Ovary (tissue), 10 donors: ENCODE measurements at places on chromosomes 2 and 18. TPM values are rescaled to one million over a fixed set of nuclear protein-coding genes. Genes with fewer than 3 reads are reported as not detected.
A peak's percentile ranks its signal among the peaks of the same experiment; 100 is the strongest.

GALNT5 gene
- 0.80 TPM for total RNA-seq

CMPK2 gene
- total RNA-seq, result 2.7 TPM

GRCh38 chr2:9594366-9595054, 36.3 kb downstream of the YWHAQ start:
- no peak for DNase-seq

- no peak for DNase-seq
Observed at GRCh38 chr18:22422909-22423548, 5.3 kb upstream of the CTAGE1 start.

- DNase-seq, result no peak
Observed at GRCh38 chr18:9995631-9996030, 81.8 kb downstream of the VAPA start.

GRCh38 chr2:126857502-126857901, 41.2 kb upstream of the TEX51 start:
- no peak for DNase-seq

- no peak for DNase-seq
Observed at GRCh38 chr2:38748943-38749804, 2.0 kb downstream of the SRSF7 start.

GRCh38 chr18:63979409-63979920, 9.6 kb downstream of the SERPINB8 start:
- DNase-seq, result peak; percentile 31

DNA sequence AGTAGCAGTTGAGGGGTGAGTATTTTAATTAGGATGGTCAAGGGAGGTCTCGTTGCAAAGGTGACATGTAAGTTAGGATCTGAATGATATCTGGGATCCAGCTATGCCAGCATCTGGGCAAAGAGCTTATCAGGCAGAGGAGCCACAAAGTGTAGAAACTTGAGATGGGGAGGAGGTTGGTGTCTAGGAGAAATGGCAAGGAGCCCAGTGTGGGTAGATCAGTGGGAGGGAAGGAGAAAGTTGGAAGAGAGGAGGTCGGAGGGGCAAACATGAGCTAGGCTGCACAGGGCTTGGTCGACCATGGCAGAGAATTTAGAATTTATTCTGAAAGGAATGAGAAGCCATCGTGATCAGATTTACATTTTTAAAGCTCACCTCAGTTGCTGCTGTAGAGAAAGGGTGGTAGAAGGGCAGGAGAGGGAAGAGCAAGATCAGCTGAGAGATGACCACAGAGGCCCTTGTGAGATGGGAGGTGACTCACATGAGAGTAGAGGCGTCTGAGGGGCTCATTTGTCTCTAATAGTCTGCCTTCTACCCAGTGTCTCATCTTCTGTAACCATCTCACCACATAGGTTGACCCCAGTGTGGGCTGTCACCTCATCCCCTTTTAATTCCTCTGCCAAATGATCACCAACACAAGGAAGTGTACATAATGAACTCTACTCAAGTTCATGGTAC, 170.0 kb downstream of the ETAA1 start:
- DNase-seq, result no peak

DNA sequence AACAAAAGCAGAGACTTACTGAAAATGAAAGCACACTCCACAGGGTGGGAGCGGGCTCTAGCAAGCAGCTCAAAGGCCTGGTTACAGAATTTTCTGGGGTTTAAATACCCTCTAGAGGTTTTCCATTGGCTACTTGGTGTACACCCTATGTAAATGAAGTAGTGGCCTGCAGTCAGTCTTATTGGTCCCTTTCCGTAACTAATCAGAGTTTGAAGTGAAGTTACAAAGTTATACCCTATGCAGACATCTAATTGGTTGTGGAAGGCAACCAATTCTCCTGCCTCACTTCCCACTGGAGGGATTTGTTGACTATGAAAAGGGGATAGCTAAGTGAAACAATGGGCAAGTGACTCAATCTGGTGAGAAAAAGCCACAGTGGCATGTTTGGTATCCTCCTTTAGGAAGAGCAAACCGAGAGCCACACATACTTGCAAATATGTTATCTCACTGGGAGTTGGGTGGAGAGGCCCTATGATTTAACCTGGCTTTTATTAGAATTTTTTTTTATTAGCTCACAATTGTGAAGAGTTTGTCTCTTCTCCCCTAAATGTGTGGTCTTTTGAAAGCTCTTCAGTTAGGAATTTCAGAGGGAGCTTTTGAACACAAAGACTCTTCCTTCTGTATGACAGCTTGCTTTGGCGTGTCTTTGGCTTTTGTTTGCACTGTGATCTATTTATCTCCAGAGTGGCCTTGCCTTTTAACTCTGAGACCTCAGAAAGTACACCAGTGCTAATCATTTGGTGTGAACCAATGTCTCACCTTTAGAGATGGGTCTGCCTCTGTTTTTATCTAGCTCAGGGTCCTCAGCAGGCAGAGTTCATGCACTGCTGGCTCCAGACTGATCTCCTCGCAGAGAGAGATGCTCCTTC, 69.6 kb downstream of the MAP4K4 start:
- no peak for DNase-seq

DSG1 gene
- not detected for total RNA-seq

PRSS56 gene
- not detected for total RNA-seq

IL37 gene
- total RNA-seq, result not detected
